Naive thymus-derived CD8-positive, alpha-beta T cell (primary cell): ENCODE measurements at places on chromosomes 7 and 10. TPM values are rescaled to one million over a fixed set of nuclear protein-coding genes. Genes with fewer than 3 reads are reported as not detected.

The KLHDC10 gene
- 2.4 TPM for polyA plus RNA-seq

The CPA2 gene
- polyA plus RNA-seq, result not detected

The CARD11 gene
- polyA plus RNA-seq, result 18.9 TPM

The CTTNBP2 gene
- not detected for polyA plus RNA-seq

The AKR1C4 gene
- not detected for polyA plus RNA-seq

The AMZ1 gene
- not detected for polyA plus RNA-seq

The ZDHHC16 gene
- 31.4 TPM for polyA plus RNA-seq

The PAX4 gene
- polyA plus RNA-seq, result not detected
